ENCODE measurements at places on chromosomes 11 and 22.

DNA sequence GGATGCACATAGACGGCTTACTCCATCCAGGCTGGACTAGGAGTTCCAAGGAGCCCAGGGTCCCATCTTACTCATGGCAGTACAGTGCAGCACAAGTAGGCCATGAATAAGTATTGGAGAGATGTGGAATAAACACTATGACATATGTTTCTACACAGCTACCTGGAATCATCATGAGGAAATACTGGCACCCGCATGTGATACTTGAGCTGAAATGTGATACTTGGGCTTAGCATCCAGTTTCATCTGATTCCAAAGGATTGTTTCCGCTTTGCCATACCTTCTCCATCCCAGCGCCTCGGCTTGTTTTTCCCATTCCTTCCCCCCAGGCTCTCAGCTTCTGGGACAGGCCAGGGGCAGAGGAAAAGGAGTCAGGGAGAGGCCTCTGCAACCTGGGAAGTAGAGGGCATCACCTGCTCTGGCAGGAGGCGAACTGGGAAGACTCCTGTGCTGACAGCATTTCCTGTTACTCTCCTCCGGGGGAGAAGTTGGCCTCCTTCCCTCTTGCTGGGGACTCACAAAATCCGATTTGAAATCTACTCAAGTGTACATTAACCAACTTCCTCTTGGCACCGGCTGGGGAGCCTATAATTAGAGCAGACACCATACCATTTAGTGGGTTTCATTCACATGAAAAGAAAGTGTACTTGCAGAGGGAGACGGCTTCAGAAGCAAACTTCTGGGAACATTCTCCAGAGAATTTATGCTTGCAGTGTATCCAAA is 187.8 kb downstream of the MIAT start:
- no peak for DNase-seq

DNA sequence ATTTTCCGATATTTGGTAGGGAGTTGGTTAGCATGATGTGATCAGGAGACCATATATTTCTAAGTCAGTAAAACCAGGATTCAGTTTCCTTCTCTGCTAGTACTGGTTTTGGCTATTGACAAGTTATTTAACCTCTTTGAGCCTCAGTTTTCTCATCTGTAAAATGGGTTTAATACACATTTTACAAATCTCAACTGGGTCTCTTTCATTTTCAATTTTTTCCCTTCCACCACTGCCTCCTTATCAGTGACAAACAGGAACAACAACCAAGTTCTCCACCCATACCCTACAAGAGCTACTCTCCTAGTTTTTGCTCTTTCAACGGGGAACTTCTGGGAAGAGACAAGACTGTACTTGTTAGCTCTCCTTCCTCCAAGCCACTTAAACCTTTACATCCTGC is 6.2 kb upstream of the APLP2 start:
- no peak for DNase-seq

DNA sequence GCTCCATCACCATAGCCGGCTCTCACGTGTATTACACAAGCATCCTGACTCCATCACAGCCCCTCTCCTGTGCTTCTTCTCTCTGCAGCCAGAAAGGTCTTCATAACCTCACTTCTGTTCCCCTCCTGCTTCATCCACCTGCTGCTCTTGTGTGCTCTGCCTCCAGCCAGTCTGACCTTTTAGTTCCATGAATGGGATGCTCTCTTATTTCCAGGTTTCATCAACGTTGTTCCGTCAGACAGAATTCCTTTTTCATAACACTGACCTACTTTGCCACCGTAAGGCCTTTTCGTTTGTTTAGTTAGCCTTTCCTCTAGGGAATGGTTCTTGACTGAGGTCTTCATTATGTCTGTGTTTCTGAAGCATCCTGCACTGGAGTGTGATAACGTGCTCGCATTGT is 18.8 kb downstream of the GRAMD1B start:
- DNase-seq = no peak

GRCh38 chr11:69566001-69566400 is 75.0 kb upstream of the CCND1 start:
- DNase-seq = no peak

- DNase-seq = no peak
Measured at GRCh38 chr22:46803936-46804335, 41.5 kb downstream of the TBC1D22A start.

- DNase-seq = no peak
Measured at GRCh38 chr22:46460857-46461256, 76.6 kb downstream of the CELSR1 start.

DNA sequence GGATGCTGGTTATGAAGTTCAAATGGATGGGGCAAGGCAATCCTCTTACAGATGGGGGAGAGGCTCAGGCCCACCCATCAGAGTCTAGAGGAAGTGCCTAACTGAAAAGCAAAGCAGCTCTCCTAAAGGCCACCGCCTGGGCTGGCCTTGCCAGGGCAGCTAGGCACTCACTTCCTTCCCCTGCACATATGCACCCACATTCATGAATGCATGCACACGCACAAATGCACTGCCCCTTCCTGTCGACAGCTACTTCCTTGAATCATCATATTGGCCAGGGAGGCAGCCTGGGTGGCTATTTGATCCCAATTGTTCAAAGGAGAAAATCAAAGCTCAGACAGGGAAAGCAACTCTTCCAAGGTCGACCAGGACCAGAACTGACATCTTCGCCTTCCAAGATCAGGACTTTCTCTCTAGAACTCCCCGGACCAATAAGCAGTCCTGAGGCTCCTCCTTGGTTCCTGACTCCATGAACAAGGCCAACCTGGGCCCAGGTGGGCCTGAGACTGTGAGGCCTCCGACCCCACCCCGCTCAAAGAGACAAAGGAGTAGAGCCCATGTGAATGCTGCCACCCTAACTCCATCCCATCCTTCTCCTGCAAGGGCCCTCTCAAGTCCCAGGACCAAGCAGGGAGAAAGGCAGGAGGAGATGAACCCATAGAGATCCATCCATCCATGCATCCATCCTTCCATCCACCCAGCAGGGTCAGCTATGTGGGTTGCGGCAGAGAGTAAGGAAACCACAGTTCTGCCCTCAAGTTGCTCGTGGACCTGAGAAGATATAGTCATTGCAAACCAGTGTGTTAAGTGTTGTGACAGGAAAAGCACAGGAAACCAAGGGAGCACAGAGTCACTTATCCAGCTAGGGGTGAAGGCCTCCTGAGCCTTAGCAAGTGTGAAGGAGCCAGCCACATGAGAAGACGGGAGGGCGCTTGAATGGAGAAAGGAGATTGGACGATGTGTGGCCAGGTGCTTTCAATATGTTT is 35.4 kb upstream of the LMO1 start:
- no peak for DNase-seq

All from breast epithelium (tissue), 4 donors.